Osteoblast (primary cell): ENCODE measurements at places on chromosomes 3 and 15. TPM values are rescaled to one million over a fixed set of nuclear protein-coding genes. Genes with fewer than 3 reads are reported as not detected.
A peak's percentile ranks its signal among the peaks of the same experiment; 100 is the strongest.

The ROPN1 gene
- not detected in 2 replicates for total RNA-seq

The TERC gene
- 144 and 200 TPM in 2 replicates for total RNA-seq

The GUCA1C gene
- not detected in 2 replicates for total RNA-seq

The CD80 gene
- total RNA-seq: 2.5 and 3.2 TPM in 2 replicates

The ARIH2 gene
- total RNA-seq: 69.1 and 82.5 TPM in 2 replicates

The PSTPIP1 gene
- not detected in 2 replicates for total RNA-seq

The GXYLT2 gene
- 75.1 and 77.4 TPM in 2 replicates for total RNA-seq

The CD200R1 gene
- under 0.01 and 0.29 TPM in 2 replicates for total RNA-seq

The XCR1 gene
- total RNA-seq: not detected in 2 replicates

- H3K27ac ChIP-seq: no peak overlapping the region
- no peaks in the 10 kb centered on the region for H3K36me3 ChIP-seq
- H3K27me3 ChIP-seq: no peaks in the 10 kb centered on the region
- H3K4me1 ChIP-seq: no peaks in the 10 kb centered on the region
- DNase-seq: no peak
- no peak overlapping the region for H3K4me3 ChIP-seq
These were observed 11.7 kb upstream of the CP start for GRCh38 chr3:149233323-149233722.

- H3K27me3 ChIP-seq: no peaks in the 10 kb centered on the region
- no peak overlapping the region for H3K4me3 ChIP-seq
- DNase-seq: peak; percentile 0
- H3K36me3 ChIP-seq: no peaks in the 10 kb centered on the region
These were observed 227.4 kb upstream of the CMC1 start for GRCh38 chr3:28013864-28014473.

DNA sequence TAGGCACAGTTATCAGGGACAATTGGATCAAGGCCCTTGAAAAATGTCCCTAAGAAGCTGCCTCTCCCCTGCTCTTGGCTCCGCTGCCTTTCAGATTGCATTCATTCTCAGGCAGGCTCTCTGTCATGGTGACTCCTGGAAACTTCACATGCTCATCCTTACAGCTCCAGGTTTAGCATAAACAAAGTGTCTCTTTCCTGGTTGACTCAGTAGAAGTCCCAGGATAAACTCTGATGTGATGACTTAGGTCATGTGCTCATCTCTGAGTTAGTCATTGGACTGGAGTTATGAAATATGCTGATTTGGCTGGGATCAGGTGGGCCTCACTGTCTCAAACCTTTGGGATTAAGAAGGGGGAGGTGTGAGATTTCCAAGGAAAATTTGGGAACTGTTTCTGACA is 243.8 kb downstream of the ZNF621 start:
- H3K27me3 ChIP-seq: no peaks in the 10 kb centered on the region
- no peak overlapping the region for H3K4me3 ChIP-seq
- H3K27ac ChIP-seq: no peak overlapping the region
- no peaks in the 10 kb centered on the region for H3K36me3 ChIP-seq

DNA sequence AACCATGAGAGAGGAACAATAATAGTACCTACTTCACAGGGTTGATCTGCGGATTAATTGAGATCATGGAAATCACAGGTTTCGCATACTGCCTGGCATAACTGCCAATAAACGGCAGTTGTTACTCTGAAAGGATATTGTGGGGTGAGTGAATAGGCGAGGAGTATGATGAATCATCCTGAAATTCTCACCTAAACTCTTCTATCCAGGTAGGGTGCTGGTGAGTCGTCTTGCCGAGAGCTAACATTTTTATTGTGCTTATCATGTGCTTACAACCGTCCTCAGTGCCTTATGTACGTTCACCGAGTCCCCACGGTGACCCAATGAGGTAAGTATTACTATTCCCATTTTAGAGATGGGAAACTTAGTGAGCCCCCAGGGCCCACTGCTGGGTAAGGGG is 52.4 kb upstream of the SRGAP3 start:
- H3K4me1 ChIP-seq: peaks cover 6% of the 10 kb centered on the region
- H3K27me3 ChIP-seq: no peaks in the 10 kb centered on the region
- H3K4me3 ChIP-seq: no peak overlapping the region
- no peaks in the 10 kb centered on the region for H3K36me3 ChIP-seq
- H3K27ac ChIP-seq: no peak overlapping the region

- H3K27me3 ChIP-seq: peaks cover 12% of the 10 kb centered on the region
- H3K4me3 ChIP-seq: no peak overlapping the region
- peaks cover 3% of the 10 kb centered on the region for H3K4me1 ChIP-seq
- no peak overlapping the region for H3K27ac ChIP-seq
- DNase-seq: no peak
These were observed 10.1 kb upstream of the PPP1R2 start for GRCh38 chr3:195553268-195553667.

DNA sequence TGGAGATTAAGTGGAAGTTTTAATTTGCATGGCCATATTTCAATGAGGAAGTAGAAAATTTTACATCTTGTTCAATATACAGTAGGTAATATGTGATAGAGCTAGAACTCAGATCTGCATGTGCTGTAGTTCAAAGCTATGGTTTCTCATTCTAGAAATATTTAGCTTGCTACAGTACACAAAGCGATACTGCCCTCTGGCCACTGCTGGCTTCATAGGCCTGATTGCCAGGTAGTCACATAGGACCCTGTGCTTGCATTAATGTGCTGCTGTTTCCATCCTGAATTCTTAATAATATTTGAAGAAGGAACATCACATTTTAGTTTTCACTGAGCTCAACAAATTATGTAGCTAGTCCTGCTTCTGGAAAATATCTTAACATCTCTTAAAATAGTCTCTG is 87.0 kb downstream of the PLSCR2 start:
- H3K27me3 ChIP-seq: no peaks in the 10 kb centered on the region
- no peak overlapping the region for H3K27ac ChIP-seq
- H3K4me1 ChIP-seq: no peaks in the 10 kb centered on the region
- H3K4me3 ChIP-seq: no peak overlapping the region
- no peak for DNase-seq

- H3K4me1 ChIP-seq: peaks cover under 1% of the 10 kb centered on the region
- DNase-seq: no peak
- no peak overlapping the region for H3K4me3 ChIP-seq
- no peak overlapping the region for H3K27ac ChIP-seq
- H3K27me3 ChIP-seq: no peaks in the 10 kb centered on the region
These were observed 33.1 kb downstream of the POLG start for GRCh38 chr15:89301304-89302089.

DNA sequence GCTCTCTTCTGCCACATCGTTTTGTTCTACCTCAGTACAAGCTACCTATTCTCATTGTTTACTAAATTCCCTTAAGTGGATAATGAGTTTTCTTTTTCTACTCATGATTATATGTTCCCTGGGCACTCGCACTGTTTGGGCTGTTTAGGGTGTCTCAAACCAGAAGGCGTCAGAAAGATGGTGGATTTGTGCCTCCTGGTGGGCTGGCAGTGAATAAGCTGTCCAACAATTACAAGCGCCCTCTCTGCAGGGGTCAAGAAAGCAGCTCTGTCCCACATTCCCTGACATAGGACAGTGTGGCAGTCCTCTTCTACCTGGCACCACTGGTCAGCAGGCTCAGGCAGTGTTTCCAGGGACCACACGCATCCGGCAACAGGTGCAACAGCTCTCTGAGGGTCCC is 173.4 kb upstream of the PPP2R3A start:
- no peaks in the 10 kb centered on the region for H3K27me3 ChIP-seq
- DNase-seq: no peak
- no peak overlapping the region for H3K4me3 ChIP-seq
- H3K36me3 ChIP-seq: no peaks in the 10 kb centered on the region

GRCh38 chr3:81242871-81243270 is 518.6 kb downstream of the GBE1 start:
- H3K4me1 ChIP-seq: no peaks in the 10 kb centered on the region
- no peak overlapping the region for H3K27ac ChIP-seq
- H3K27me3 ChIP-seq: no peaks in the 10 kb centered on the region
- no peak overlapping the region for H3K4me3 ChIP-seq
- DNase-seq: no peak
- no peaks in the 10 kb centered on the region for H3K36me3 ChIP-seq

DNA sequence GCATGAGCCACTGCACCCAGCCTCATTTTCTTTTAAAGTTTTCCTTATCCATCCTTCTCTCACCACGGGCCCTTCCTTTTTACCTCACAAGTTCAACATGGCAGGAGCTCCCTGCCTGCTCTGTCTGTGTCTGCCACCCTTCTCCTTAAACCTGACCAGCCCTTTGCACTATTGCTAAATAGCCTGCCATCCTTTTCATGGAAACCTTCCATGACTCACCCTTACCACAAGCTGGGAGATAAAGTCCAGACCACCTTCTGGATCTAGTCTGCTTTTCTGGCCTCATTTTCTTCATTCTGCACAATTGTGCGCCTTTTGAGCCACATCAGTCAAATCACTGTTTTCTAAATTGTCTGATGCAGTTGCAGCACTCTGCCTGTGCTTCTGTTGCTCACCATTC is 8.9 kb downstream of the PARP14 start:
- H3K4me3 ChIP-seq: no peak overlapping the region
- H3K27me3 ChIP-seq: no peaks in the 10 kb centered on the region
- H3K36me3 ChIP-seq: peaks cover 26% of the 10 kb centered on the region
- H3K4me1 ChIP-seq: peaks cover 6% of the 10 kb centered on the region
- no peak overlapping the region for H3K27ac ChIP-seq

DNA sequence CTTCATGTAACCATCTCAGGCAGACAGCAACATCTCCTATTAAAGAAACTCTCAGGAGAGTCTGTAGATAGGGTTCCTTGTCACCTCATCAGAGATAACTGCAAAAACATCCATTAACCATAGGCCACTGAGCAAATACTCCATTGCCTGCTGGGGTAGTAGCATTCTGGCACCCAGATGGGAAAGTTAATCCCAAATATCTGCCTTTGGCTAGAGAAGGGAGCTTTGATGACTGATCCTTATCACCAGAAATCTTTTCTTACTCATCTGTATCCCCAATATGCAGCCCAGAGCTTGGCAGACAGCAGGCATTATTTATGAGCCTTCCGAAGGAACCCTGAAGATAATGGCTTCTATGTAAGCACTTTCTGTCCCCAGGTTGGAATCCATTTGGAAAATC is 173.1 kb downstream of the MFSD1 start:
- no peaks in the 10 kb centered on the region for H3K36me3 ChIP-seq
- DNase-seq: no peak
- H3K4me1 ChIP-seq: no peaks in the 10 kb centered on the region
- no peak overlapping the region for H3K27ac ChIP-seq
- no peaks in the 10 kb centered on the region for H3K27me3 ChIP-seq

GRCh38 chr15:69509131-69509530 is 56.5 kb downstream of the RPLP1 start:
- no peak overlapping the region for H3K4me3 ChIP-seq
- DNase-seq: peak; percentile 85
- H3K36me3 ChIP-seq: no peaks in the 10 kb centered on the region
- H3K4me1 ChIP-seq: peaks cover 7% of the 10 kb centered on the region

GRCh38 chr3:29936766-29937165 is 655.9 kb downstream of the RBMS3 start:
- no peak overlapping the region for H3K4me3 ChIP-seq
- H3K36me3 ChIP-seq: no peaks in the 10 kb centered on the region
- no peak for DNase-seq
- no peaks in the 10 kb centered on the region for H3K27me3 ChIP-seq
- H3K27ac ChIP-seq: no peak overlapping the region

DNA sequence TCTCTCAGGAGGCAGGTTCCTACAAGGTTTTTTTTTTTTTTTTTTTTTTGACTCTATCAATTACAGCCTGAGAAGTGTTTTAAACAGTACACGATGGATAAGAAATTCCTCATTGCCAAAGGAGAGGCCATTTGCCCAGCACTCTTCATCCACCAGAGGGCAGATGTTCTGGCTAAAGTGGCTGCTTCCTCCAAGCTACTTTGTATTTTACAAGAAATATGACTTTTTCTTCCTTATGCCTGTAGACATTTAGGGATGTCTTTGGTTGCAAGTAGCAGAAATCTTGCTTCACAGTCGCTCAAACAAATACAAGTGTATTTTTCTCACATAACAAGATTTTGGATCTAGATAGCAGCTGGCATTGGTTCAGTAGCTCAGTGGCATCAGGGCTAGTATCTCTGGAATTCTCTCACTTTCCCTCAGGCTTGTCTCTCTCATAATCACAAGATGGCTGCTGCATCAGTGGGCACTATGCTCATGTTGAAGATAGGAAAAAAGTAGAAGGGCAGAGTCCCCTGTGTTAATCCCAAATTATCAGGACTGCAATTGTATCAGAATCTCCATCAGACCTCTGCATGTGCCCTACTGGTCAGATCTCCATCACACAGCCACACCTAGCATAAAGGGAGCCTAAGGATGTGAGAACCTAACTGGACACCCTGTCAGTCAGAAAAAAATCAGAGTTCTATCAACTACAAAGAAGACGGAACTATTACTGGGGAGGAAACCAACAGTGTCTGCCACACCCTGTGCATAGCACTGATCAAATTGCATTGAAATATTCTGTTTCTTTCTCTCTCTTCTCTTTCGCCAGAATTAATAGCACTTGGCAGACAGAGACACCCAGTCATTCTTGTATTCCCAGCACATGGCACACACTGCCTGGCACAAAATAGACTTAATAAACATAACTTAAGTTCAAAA is 138.9 kb upstream of the COL8A1 start:
- no peak overlapping the region for H3K4me3 ChIP-seq
- H3K27ac ChIP-seq: peak overlapping the region; percentile 46
- H3K4me1 ChIP-seq: peaks cover 46% of the 10 kb centered on the region
- H3K27me3 ChIP-seq: no peaks in the 10 kb centered on the region

DNA sequence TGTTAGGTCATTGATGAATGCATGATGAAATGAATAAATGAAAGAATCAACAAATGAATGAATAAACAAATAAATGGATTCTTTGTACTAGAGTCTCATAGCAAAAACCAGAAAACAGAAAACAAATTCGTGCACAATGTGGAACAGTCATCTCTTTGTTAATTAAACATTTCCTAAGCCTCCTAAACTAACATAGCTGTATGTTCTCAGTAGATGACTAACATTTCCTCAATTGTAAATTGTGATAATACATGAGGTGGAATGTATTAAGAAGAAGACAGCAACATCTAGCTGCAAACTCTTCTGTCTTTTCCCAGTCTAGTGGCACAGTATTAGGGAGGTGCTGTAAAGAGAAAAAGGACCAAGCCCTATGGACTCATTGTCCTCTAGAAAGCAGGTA is 1021.0 kb downstream of the MCTP2 start:
- DNase-seq: no peak
- no peaks in the 10 kb centered on the region for H3K36me3 ChIP-seq
- H3K4me1 ChIP-seq: no peaks in the 10 kb centered on the region
- no peaks in the 10 kb centered on the region for H3K27me3 ChIP-seq
- no peak overlapping the region for H3K27ac ChIP-seq
- H3K4me3 ChIP-seq: no peak overlapping the region

GRCh38 chr15:98177966-98178592 is 217.6 kb downstream of the ARRDC4 start:
- no peaks in the 10 kb centered on the region for H3K36me3 ChIP-seq
- no peaks in the 10 kb centered on the region for H3K27me3 ChIP-seq
- DNase-seq: no peak

- H3K4me1 ChIP-seq: peaks cover 6% of the 10 kb centered on the region
- no peak overlapping the region for H3K27ac ChIP-seq
- no peaks in the 10 kb centered on the region for H3K36me3 ChIP-seq
- H3K4me3 ChIP-seq: no peak overlapping the region
- no peak for DNase-seq
These were observed 12.9 kb downstream of the ISL2 start for GRCh38 chr15:76349301-76350070.
